ENCODE measurements at places on chromosomes 6 and 20. TPM values are rescaled to one million over a fixed set of nuclear protein-coding genes. Genes with fewer than 3 reads are reported as not detected.

DNA sequence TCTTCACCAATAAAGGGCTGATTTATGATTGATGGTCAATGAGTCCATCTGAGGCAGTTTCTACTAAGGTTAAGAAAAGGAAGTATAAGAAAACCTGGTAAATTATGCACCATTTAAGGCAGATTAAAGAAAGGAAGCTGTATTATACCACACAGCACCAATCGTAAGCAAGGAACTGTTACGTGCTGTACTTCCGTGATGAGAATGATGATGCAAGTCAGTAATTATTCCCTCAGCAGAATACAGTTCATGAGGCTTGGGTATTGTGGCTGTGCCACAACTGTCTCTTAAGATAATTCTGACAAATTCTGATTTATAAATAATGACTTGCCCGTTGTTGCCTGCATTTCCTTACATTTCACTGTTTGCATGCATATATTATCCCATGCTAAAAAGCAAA, 699.0 kb downstream of the HDGFL1 start:
- DNase-seq: no peak

PLAGL1 gene
- 23.1 TPM for total RNA-seq

DNA sequence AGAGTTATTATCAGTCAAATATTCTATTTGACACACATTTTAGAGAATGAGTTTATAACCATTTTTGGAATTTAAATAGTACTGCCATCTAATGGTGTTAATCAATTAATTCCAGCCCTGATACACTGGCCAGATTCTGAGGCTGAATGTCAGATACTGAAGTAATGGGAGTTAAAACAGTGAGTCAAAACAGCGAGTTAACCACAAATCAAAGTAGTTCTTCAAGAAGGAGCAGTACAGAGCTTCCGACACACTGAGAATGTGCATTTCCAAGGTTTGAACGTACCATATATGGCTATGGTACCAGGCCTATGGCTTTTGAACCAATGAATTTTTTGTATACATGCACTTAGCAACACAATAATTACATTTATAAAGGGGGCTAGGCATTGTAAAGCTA, 11.3 kb upstream of the CEP43 start:
- no peak for DNase-seq

DNA sequence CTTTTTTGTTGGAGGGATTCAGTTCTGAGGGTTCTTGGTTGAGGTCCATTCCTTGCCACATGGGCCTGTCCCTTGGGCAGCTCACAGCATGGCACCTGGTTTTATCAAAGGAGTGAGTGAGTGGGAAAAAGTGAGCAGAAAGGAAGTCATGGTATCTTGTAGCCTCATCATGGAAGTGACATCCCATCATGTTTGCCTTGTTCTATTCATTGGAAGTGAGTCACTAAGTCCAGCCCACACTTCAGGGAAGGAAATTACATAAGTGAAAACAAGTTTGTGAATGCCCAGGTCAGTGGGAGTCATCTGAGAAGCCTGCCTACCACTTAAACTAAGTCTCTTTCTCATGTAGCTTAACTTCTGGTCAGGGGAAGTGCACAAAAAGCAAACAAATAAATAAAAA, 32.8 kb upstream of the ZNFX1 start:
- no peak for DNase-seq

ZNF831 gene
- 2.2 TPM for total RNA-seq

DNA sequence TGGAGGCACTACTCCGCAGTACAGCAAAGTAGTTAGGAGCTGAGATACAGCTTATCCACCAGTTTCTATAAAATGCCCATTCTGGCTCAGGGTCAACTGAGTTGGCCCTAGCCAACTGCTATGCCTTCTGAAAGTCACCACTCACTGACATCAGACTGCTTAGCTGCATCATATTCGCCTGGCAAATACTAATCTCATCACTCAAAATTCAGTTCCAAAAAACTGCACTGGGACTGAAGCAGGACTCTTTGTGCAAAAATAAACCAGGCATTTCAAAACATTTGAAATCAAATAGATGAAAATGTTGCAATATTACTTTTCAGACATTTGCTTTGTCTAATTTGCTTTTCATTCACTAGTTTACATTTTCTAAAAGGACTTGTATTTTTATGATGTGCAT, 230.0 kb downstream of the ALDH8A1 start:
- no peak for DNase-seq

GLP1R gene
- not detected for total RNA-seq

GRCh38 chr20:43540673-43541060, 18.2 kb upstream of the SGK2 start:
- DNase-seq: no peak

LTB gene
- 5.4 TPM for total RNA-seq

GRCh38 chr20:45934046-45934585, 367 bp upstream of the PCIF1 start:
- no peak for DNase-seq

DNA sequence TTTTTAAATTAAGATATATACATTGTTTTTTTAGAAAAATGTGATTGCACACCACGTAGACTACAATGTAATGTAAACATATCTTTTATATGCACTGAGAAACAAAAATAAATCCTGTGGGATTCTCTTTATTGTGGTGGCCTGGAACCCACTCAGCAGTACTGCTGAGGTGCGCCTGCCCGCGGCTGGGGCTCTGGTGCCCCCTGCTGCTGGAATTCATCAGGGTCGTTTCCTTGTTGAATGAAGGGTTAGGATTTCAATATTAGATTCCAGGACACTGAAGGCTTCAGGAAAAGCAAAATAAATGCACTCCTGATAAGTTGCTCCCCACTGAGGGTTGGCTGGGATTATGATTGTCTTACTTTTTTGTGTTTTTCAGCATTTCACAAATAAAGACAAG, 175.8 kb upstream of the GGTLC1 start:
- DNase-seq: no peak

CDKN1A gene
- 169 TPM for total RNA-seq

- no peak for DNase-seq
Observed at GRCh38 chr6:38512211-38512610, 127.5 kb downstream of the BTBD9 start.

GRCh38 chr20:4830696-4831095, 109.0 kb downstream of the PRND start:
- no peak for DNase-seq

GRCh38 chr20:24048024-24048611, 59.5 kb upstream of the GGTLC1 start:
- no peak for DNase-seq

ARMH2 gene
- not detected for total RNA-seq

DNA sequence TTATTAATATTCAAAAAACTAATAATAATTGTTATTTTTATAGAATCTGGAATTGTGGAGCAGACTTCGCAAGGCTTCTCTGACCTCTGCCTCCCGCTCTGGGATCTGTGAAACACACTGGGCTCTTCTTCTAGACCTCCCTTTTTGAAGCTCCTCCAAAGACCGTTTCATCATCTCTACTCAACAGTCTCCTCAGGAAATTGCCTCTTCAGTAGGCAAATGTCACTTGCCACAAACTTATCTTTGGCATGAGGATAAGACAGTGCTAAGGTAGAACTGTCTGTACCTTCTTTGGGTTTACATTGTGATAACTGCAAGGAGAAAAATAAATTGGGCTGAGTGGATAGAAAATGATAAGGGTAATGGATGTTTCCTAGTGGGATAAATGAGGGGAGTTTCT, 2.3 kb upstream of the MAS1L start:
- no peak for DNase-seq

SAMD10 gene
- 11.8 TPM for total RNA-seq

- no peak for DNase-seq
Observed at GRCh38 chr6:108902382-108902792, 54.2 kb downstream of the ARMC2 start.

DNA sequence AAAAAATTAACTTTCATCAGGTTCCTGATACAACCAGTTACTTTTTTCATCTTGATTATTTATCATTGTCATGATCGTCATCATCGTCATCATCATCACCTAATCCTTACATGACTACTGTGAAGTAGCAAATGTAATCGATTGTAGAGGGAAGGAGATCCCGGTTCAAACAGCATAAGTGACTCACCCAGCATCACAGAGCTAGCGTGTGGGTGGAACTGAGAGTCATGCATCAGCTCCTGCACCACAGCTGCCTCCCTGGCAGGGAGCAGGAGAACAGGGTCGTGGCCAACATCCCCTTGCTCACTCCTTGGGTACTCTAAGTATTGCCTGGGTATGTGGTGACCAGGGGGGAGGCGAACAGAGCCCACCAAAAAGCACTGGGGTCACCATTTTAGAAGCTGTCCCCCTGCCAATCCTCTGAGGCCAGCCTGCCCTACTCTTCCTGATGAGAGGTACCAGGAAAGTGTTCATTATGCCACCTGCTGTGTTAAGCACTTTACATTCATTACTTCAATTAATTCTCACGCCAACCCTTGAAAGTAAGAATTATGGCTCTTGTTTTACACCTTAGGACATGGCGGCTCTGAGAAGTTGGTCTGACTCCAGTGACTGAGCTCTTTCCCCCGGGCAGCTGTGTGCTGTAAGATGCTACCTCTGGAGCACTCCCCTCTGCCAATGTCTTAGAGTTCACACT, 425.2 kb downstream of the CD83 start:
- DNase-seq: no peak

DNA sequence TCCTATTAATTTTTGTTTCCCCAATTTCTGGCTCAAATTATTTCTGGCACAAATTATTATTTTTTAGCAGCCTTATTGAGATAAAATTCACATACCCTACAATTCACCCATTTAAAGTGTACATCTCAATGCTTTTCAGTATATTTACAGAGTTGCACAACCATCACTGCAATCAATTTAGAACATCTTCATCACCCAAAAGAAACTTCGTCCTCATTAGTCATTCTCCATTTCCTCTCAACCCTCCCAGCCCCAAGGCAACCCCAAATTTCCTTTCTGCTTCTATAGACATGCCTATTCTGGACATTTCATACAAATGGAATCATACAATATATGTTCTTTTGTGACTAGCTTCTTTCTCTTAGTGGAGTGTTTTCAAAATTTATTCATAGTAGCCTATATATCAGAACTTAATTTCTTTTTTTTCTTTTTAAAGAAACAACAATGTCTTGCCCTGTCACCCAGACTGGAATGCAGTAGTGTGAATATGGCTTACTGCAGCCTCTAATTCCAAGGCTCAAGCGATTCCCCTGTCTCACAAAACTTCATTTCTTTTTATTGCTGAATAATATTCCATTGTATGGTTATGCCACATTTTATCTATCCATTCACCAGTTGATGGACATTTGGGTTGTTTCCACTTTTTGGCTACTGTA, 84.5 kb downstream of the DNAH8 start:
- no peak for DNase-seq

DNA sequence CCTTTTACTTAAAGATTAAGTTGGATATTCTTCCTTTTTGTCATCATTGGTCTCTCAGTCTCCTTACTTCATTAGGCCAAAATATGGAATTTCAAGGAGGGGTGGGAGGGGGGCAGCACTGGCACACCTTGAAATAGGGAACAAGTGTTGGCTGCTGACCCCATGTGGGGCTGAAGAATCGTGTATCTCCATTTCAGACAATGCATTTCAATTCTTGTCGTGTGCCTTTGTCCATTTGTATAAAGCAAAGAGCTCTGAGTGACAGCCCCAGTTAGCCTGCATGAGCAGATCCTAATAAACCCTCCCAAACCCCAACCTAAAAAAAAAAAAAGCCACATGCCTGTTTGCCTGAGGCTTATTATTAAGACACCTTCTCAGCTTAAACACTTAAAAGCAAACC, 1.0 kb upstream of the TFAP2D start:
- no peak for DNase-seq

- no peak for DNase-seq
Observed at GRCh38 chr6:169269180-169270076, 15.8 kb upstream of the THBS2 start.

DNA sequence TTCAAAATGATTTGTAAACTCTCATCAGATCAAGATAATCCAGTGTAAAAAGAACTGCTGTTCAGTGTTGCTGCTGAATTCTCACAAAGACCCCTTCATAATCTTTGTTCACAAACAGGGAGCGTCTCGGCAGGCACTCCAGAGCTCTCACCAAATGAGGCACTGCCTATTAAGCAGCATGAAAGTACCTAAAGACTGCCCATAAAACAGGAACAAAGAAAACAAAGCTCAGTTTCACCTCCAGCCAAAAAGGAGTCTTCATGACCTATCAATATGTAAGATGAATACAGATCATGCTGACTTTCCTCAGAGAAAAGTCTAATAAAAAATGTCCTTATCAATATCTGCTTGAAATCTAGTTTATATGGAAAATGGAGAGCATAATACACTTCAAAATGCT, 41.8 kb downstream of the GPR63 start:
- no peak for DNase-seq

LYRM4 gene
- total RNA-seq: 19.2 TPM

DNA sequence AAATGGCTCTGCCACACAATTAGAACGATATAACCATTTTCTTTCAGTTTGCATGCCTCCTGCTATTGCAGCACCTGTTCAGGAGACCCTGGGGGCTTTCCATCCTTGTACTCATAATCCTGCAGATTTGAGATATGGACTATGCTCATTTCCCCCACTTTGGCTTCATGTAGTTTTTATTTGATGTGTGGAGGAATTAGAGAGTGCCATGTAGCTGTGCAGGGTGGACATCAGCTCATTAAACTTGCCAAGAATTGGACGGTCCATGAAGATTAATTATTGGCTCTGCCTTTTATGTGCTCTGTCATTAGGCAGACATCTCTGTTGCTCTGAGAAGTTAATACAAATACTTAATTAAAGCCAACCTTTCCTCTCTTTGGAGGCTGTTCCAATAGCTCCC, 66.2 kb upstream of the CD83 start:
- no peak for DNase-seq

FNDC1 gene
- 0.49 TPM for total RNA-seq

SEMG1 gene
- not detected for total RNA-seq

DNA sequence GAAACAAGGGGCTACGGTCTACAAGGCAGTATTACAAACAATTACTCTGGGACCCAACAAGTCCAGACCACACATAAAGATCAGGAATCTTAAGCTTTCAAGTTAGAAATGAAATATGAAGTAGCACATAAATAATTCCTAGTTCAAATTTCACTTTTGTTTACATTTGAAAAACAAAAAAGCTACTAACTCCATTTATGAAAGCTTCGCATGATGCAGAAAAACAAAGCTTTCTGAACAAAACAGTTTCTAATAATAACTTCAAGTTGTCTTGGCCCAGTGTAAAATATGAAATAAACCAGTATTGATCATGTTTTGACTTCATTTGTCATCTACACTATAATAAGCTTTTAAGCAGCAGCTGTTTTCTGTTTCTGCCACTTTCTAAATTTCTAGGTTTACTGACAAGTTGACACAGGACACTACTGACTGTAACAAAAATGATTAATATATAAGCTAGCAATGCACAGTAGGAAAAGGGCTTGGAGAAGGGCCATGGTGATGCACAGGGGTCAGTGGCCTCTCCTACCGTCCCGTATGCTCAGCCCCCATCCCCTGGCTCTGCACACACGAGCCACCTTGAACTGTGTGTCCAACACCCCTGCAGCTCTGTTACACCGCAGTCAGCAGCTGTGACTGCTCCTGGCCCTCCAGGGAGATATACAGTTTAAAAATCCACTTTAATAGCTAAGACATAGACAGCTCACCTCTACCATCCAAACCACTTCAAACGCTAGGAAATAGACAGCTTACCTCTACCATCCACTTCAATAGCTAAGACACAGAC, 13.3 kb upstream of the RAB22A start:
- DNase-seq: no peak

STX16 gene
- 49.4 TPM for total RNA-seq
